ENCODE measurements at places on chromosomes 5 and 9.

- no peak for DNase-seq
Measured at GRCh38 chr9:98774746-98775145, 21.6 kb downstream of the ANKS6 start.

DNA sequence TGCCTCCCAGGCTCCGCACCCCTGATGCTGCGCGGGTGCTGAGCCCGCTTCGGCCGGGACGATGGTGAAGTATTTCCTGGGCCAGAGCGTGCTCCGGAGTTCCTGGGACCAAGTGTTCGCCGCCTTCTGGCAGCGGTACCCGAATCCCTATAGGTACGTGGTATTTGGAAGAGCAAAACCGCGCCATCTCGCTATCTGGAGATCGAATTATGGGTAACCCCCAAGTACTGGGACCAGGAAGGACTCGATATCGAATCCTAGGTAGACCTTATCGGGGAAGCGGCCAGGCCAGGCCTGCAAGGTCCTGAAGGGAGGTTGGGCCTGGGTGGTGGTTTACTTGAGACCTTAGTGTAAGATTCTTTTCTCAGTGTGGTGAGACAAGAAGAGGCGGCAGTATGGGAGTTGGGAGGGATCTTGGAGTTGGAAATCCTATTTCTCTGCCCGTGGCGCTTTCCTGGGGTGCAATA lies 359 bp downstream of the PRELID1 start:
- DNase-seq = no peak

DNA sequence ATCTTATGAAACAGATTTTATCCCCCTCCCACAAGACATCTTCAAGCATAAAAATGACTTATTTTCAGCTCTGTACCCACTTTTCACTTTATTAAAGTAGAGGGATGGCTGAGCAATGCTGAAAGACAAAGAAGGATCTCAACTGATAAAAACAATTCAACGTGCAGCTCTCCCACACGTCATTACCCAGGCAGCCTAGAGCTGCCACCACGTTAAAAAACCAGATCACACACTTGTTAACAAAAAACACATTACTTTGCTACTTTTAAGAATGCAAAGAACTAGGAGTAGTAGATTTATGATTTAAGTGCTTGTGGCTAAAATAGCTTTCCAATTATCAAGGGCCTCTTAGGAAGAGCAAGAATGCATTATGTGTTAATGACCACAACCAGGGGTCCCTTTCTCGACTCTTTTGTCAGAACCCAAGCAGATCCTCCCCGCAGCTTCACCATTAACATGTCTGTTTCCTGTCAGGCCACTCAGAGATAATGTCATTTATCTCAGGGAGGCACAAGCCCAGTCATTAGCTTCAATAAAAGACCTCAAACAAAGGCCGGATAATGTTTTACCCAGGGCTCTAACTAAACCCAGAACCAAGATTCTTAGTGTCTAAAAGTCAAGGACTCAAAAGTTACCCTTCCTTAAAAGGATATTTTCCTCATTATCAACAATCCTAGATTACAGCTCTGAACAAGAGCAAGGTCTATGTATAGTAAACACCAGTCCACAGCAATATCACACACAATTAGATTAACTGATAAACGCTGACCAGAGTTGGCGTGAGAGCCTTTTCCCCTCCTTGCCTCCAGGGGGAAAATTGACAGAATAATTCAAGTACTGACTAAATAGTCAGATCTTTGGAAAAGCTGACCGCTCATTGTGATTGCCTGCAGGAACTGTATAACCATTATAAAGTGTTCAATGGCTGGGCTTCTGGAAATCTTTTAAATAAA lies 7.5 kb downstream of the ZNF608 start:
- no peak for DNase-seq

- no peak for DNase-seq
Measured at GRCh38 chr5:16889972-16890519, 46.0 kb downstream of the MYO10 start.

GRCh38 chr5:176646707-176647029 lies 616 bp upstream of the TSPAN17 start:
- DNase-seq = no peak

DNA sequence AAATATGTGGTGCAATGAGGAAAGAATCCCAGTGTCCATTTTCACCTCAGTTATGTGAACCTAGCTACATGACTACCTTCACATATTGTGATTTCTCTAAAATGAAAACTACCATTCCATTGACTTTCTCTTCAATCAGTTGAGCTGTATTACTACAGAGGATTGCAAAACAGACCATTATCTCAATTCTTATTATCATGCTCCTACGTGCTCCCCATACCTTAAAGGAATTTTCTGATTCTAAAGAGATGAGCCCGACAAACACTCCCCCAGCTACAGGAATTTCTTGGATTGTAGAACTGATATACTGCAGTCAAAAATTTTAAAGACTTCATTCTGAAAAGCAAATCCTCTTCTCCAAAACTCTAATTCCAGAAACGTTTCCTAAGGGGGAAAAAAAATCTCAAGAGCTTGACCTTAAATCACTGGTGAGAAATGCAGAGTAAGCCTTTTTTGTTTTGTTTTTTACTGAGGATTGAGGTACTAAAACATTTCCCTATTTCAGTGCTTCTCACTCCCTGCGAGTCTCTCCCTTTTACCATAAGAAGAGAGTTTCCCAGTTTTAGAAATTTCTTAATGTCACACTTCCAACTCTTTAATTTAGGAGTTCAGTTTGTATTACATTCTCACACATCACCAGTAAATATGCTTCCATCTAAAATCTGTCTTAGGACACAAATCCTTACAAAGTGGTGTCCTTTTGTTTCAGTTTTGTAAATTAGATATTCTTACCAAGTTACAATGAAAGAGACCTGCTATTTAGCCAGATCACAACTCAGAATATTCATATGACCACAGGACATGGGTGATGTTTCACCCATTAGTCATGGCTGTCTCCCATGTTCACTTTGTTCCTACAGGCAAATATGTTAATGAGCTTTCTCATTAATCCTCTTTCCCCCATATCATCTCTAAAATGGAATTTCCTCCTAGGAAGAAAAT lies 203.8 kb downstream of the TSSK1B start:
- no peak for DNase-seq

GRCh38 chr5:119290161-119290569 lies 65.7 kb upstream of the TNFAIP8 start:
- DNase-seq = no peak

DNA sequence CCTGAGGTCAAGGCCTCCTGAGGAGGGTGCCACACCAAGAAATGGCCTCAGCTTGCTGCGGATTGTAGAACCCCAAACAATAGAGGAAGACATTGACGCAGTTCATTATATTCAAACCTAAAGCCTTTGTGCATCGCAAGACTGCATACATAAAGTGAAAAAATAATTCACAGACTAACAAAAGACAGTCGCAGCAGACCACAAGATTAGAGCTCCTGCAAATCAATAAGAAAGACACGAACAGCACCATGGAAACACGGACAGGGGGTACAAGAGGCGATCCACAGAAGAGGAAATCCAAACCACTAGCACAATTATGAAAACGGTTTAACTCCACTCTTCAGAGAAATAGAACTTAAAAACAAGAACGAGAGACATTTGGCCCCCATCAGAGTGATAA lies 10.0 kb upstream of the TCOF1 start:
- no peak for DNase-seq

- DNase-seq = no peak
Measured at GRCh38 chr5:165837286-165837685, 2331.9 kb downstream of the MAT2B start.

DNA sequence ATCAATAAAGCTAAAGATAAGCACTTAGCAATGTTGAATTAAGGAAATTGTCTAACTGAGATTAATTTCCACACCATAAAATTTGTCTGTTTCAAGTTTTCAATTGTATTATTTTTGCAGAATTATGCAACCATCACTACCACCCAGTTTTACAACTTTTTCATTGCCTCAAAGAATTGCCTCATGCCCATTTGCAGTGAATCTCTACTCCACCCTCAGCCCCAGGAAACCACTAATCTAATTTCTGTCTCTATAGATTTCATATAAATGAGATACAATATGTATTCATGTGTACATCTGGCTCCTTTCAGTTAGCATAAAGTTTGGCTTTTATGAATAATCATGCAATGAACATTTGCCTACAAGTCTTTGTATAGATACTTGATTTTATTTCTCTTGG lies 72.9 kb downstream of the PTCD2 start:
- no peak for DNase-seq

GRCh38 chr9:96071815-96072124 lies 196.3 kb downstream of the ERCC6L2 start:
- no peak for DNase-seq

- no peak for DNase-seq
Measured at GRCh38 chr9:113616621-113617496, 153.3 kb downstream of the RGS3 start.

DNA sequence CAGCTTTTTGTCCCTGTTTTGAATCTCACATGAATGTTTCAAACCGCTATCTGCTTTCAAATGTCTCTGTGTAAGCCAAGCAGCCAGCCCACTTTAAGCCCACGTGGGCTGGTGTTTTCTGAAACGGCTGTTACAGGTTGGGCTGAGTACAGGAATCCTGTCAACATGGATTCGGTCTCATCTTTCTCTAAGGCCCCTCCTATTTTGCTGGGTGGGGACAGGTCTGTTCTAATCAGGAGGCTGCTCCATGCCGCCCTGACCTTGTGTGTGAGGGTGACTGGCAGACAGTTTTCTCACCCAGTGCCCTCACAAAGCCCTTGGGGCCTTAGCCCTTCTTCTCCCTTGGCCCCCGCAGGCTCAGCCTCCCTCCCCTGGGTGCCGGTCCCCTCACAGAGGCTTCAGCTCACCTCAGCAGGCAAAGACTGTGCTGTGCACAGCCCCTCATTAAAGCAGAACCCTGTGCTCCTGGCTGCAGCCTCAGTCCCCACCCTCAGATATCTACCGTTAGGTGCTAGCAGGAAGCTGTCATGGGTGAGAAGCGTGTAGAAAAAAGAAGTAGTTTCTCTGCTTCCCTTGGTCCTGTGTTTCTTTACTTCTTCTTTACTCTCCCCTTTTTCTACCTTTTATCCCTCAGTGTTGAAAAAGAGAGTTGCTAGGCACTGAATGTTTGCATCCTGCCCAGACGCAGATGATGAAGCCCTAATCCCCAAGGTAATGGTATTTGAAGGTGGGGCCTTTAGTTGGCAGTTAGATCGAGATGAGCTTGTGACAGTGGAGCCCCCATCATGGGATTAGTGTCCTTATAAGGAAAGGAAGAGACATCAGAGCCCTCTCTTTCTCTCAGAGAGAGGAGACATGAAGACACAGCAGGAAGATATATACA lies 205.7 kb downstream of the ADAMTS12 start:
- no peak for DNase-seq

- DNase-seq = no peak
Measured at GRCh38 chr9:115080242-115080641, 37.7 kb downstream of the TNC start.

DNA sequence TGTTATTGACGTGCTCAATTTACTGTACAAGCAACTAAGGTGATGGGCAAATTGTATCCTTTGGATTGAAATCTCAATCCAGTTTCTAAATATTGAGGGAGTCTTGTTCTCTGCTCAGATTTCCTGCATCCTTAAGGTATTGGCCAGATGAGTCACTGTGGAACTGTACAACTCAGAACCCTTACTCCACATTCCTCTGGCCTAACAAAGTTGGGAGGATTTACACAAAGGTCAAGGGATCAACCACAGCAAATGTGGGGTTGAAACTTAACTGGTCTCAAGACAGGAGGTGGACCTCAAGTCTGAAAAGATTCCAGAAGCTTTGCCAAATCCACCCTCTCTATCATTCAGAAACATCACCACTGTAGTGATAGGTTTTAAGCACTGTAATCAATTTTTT lies 81.5 kb upstream of the AGXT2 start:
- no peak for DNase-seq

- no peak for DNase-seq
Measured at GRCh38 chr5:68957591-68957990, 136.2 kb upstream of the SLC30A5 start.

DNA sequence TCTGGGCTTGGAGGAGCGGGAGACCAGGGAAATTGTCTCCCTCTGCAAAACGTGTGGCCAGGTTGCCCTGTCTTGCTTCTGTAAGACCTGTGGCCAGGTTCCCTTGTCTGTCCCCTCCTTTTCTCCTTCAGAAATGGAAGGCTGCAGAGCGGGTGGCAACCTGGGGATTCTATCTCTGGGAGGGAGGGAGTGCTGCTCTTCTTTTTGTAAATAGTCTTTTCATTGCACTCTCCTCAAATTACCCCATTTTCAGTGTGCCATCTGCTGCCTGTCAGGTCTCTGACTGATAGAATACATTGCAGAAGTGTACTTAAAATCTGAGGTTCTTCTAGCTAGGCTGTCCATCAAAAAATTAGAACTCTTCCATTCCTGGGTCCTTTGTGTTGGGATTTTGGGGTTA lies 126.0 kb downstream of the GABRB2 start:
- no peak for DNase-seq

Data from thoracic aorta (tissue), 2 donors.